ENCODE measurements at places on chromosomes 4 and X.

DNA sequence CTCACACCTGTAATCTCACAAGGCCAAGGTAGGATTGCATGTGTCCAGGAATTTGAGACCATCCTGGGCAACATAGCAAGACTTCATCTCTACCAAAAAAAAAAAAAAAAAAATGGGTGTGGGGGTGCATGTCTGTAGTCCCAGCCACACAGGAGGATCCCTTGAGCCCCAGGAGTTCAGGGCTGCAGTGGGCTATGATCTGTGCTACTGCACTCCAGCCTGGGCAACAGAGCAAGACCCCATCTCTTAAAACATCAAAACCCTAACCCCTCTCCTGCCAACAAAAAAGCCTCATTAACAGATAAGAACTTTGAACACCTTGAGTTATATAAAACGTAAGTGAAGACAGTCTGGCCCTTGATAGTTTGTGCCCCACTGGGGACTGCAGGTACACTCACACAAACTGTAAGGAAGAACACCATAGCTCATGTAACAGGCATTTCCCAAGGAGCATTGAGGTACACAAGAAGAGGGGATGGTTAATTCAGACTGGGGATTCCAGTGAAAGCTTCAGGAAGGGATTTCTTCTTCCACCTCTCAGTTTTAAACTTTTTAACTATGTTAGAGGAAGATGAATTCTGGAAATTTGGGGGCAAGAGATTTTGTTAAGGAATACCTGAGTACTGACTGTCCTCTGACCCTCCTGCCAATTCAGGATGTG lies 34.7 kb downstream of the RBPJ start:
- DNase-seq = no peak

- no peak for DNase-seq
These were observed 317.5 kb downstream of the RAPGEF2 start for GRCh38 chr4:159420162-159421057.

- DNase-seq = peak; percentile 38
These were observed 1.6 kb downstream of the PPP3CA start for GRCh38 chr4:101345596-101346350.

DNA sequence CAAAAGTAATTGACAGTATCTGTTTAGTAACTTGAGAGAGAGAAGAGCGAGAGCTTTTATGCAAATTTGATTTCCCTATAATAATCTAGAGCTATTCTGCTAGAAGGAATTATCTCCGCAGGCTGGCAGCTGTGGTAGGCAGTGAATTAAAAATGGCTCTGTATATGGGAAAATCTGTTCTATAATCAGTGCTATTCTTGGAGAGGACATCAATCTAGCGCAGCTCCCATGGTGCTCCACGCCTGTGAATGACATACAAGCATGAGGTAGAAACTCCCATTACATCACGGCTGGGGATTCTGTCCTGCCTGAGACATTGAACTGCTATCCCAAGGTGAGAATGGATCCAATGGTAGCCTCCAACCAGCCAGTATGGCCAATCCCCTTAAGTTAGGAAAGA lies 179.0 kb downstream of the DHX15 start:
- DNase-seq = no peak

DNA sequence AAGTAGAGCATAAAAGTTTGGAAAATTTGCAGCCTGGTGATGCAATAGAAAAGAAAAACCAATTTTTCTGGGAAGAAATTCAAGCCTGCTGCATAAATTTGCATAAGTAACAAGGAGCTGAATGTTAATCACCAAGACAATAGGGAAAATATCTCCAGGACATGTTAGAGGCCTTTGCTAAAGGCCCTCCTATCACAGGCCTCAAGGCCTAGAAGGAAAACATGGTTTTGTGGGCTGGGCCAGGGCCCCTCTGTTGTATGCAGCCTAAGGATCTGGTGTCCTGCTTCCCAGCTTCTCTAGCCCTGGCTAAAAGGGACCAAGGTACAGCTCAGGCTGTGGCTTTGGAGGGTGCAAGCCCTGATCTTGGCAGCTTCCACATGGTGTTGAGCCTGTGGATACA lies 6.2 kb upstream of the RTL3 start:
- no peak for DNase-seq

DNA sequence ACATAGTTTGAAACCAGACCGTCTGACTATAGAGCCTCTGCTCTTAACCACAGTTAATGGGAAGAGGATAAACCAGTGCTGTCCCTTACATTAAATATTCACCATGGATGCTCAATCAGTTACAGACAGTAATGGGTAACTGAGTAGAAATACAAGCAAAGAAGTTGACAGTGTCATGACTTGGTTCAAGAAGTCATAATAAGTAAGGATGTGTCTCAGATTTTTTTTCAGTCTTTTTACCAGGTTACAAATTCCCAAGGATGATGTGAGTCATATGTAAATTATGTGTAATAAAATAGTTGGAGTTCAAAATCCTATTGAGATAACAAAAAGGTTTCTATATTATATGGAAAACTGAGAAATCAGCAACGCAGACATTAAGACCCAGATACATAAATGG lies 31.1 kb downstream of the ZCCHC4 start:
- no peak for DNase-seq

- DNase-seq = no peak
These were observed 29.9 kb downstream of the ZDHHC9 start for GRCh38 chrX:129813662-129814368.

GRCh38 chrX:21802054-21802670 lies 37.3 kb upstream of the MBTPS2 start:
- no peak for DNase-seq

DNA sequence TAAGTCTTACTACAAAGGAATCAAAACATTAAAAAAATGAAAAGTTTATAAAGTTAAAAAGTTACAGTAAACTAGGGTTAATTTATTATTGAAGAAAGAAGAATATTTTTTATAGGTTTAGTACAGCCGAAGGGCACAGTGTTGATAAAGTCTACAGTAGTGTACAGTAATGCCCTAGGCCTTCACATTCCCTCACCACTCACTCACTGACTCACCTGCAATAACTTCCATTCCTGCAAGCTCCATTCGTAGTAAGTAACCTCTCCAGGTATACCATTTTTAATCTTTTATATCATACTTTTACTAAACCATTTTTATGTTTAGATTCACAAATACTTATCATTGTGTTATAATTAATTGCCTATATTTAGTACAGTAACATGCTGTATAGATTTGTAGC lies 307.5 kb upstream of the FAM241A start:
- DNase-seq = peak; percentile 45

GRCh38 chrX:123450222-123450621 lies 266.1 kb downstream of the GRIA3 start:
- peak; percentile 17 for DNase-seq

DNA sequence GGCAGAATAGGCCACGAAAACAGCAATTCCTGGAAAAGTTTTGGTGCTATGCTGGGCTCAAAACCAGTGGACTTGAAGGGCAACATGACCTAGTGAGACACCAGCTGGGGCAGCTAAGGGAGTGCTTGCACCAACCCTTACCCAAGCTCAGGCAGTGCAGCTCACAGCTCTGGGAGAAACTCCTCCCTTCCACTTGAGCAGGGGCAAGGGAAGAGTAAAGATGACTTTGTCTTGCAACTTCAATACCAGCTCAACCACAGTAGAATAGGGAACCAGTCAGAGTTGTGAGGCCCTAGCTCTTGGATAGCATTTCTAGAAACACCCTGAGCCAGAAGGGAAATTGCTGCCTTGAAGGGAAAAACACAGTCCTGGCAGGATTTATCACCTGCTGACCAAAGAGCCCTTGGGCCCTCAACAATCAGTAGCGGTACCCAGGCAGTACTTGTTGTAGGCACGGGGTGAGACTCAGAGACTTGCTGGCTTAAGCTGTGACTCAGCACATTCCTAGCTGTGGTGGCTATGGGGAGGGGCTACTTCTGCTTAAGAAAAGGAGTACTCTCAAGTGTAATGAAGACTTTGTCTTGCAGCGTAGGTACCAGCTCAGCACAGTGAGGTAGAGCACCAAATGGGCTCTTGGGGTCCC lies 19.7 kb upstream of the ABCG2 start:
- DNase-seq = peak; percentile 95

DNA sequence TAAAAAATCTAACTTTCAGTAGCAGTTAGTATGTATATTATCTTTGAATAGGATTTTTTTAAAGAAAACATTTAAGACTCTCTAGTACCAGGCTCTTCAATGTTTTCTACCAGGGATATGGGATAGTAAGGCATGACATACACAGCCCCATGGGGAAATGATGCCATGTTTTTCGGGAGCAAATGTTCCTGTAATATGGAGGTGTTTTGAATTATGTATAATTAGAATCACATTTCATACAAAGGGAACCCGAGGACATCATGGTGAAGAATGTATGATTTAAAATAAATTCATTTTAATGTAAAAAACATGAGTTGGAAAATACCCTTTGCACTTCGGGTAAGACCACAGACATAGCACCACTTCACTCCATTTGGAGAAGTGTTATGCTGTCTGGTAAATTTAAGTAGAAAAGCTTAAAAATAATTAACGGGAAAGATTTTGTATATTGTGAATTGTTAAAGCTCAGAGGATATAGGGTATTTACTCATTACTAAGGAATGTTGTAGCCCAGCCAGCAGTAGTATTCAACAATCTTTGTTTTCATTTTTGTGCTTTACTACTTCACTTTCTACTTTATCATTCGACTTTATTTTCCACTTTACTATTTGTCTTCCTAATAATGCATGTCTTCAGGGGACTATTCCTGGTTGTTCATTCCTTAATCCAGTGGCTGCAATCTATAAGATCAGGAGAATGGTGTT lies 2050.7 kb downstream of the ARAP2 start:
- peak; percentile 28 for DNase-seq

GRCh38 chrX:15366506-15367352 lies 17.5 kb downstream of the VEGFD start:
- no peak for DNase-seq

- DNase-seq = peak; percentile 69
These were observed 76.8 kb downstream of the DTHD1 start for GRCh38 chr4:36358173-36358572.

DNA sequence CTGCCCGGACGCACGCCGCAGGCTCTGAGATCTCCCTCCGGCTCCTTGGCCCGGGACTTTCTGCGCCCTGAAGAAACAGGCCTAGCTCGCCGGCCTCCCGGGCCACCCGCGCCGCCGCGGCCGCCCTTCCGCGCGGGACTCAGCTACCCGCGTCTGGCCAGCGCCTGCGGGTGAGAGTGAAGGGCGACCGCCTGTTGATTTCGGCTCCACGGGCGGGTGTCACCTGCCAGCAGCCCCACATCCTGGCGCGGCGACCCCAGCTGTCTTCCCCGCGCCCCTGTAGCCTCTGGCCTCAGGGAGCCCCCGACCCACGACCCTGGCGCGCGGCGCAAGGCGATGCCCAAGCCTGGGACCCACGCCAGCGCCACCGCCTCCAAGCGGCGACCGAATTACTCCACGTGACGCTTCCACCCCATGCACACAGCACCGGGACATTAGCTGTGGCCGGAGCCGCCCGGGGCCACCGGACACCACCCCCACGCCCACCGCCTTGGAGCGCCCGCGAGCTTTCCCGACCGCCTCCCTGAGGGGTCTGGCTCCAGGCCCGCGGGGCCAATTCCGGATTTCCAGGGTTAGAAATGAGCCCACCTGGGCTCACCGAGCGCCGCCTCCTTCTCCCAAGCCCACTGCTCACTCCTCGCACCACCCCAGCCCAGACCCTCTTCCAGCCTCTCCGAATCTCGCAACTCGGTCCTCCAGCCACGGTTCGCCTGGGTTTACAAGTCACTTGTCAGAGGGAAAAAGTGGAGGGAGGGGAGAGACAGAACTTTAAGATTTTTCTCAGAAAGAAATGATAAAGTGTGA lies 10.2 kb downstream of the ARX start:
- no peak for DNase-seq

- peak; percentile 91 for DNase-seq
These were observed 4.5 kb upstream of the PLCXD1 start for GRCh38 chrX:276581-277201.

DNA sequence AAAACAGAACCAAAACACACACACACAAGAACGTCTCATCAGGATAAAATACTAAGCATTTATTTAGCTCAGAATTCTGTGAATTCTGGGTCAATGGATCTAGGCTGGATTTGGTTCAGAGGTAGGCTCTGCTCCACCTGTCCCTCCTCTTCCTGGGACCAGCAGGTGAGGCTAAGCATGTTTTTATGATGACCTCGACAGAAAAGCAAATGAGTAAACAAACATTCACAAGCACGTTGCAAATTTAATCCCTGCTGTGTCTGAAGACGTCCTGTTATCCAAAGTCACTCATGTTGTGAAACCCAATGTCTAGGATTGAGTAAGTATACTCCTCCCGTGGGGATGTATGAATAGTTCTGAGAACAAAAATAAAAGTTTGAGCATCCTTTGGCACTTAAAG lies 371.4 kb upstream of the TECRL start:
- DNase-seq = peak; percentile 4

- DNase-seq = peak; percentile 44
These were observed 109.0 kb downstream of the ATP11C start for GRCh38 chrX:139823806-139824205.

DNA sequence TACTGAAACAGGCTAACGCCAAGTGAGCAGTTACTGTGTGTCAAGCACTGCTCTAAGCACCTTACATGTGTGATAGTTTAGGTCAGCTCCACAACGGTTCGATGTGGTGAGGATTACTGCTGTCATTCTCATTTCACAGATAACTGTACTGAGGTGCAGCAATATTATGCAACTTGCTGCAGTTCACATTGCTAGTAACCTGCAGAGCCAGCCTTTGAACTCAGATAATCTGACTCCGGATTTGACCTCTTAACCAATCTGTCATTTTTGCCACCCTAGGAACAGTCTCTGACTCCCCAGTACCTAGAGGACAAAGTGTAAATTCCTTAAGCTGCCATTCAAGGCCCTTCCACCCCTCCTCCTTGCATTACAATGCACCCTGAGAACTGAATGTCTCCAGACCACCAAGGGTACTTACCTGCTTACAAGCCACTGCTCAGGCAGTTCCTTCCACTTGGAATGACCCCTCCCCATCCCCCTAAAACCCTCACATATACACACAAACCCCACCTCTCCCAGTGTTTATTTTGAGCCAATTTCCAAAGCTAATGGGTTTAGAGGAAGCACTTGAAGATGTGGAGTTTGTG lies 24.9 kb downstream of the EFNB1 start:
- DNase-seq = no peak

DNA sequence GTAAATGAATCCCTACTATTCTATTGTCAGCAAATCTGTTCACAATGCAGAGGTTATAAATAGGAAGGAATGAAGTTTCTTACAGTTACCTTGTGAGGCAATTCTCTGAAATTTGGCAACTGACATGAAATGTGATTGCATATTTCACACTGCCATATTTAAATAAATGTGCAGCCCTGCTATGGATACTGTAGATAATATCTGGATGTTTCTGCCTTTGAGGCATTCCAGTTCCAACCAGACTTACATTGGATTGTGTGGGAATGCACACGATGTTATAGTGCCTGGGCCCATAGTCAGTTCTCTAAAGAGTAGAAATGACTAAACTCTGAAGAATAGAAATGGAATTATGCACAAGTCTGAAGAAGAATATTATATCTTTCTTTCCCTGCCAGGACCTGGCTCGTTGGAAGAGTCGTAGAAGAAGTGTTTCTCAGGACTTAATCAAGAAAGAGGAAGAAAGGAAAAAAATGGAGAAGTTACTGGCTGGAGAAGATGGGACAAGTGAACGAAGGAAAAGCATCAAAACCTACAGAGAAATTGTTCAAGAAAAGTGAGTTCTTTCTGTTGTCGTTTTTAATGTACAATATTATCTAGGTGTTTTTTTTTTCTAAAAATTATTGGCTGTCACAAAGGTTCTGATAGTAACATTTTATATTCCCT lies 102.7 kb downstream of the PHOX2B start:
- no peak for DNase-seq

- DNase-seq = no peak
These were observed 55.7 kb downstream of the TBC1D14 start for GRCh38 chr4:6965329-6965728.
